Stimulated activated CD4-positive, alpha-beta T cell treated with anti-CD3 and anti-CD28 coated beads, Interleukin-2, amount 100 ng/mL, for 24 hours (primary cell): ENCODE measurements at places on chromosomes 16 and 17.

DNA sequence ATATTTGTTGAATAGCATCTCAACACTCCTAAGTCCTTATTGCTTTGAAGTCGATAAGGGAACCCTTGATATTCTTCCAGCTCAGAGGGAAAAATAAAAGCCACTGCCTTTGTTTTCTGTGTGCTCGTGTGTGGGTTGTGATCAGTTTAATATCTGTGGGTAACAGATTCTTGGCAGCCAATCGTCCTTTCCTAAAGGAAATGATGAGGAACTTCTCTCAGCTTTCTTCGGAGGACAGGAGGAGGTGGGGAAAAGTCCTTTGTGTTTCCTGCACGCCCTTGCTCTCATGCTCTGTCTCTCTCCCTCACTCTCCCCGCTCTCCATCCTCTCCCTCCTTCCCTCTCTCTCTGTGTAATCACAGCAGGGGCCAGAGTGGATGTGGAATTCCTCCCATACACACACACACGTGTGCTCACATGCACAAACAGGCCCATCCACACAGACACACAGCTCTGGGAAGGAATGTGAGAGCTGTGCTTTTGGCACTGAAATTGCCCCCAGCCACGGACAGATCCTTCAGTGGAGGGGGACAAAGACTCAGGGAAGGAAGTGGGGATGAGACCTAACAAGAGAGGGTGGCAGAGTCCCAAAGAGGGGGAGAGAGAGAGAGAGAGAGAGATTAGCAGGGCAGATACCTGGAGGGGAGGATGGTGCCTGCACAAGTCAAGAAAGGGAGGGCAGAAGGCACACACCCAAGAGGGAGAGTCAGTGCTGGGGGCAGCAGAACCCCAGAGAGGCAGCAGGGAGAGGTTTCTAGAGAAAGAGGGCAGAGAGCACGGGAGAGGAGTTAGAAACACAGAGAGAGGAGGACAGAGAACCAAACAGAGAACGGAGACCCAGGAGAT is 83.5 kb upstream of the PLCG2 start:
- no peak for DNase-seq

GRCh38 chr17:1362065-1362848 is 37.8 kb downstream of the YWHAE start:
- DNase-seq = peak; percentile 29

DNA sequence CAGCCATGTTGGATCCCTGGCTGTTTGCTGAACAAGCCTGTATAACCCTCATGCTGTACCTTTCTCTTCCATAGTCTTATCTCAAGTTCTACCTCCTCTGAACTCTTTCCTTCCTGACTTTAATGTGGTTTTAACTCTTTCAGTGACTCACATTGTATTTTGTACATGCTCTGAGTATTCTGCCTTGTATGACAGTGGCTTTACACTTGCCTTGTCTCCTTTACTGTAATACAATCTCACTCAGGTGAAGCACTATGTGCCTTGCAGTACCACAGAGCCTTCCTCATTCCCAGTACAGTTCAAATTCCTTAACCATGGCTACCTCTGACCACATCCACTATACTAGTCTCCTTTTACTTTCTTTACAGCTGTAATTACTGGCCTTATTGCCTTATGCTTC is 14.1 kb downstream of the PSMD11 start:
- DNase-seq = no peak

GRCh38 chr17:63928966-63929695 is 3.0 kb downstream of the CD79B start:
- DNase-seq = no peak

- no peak for DNase-seq
Observed at GRCh38 chr17:2977157-2977556, 86.2 kb downstream of the OR1D5 start.

DNA sequence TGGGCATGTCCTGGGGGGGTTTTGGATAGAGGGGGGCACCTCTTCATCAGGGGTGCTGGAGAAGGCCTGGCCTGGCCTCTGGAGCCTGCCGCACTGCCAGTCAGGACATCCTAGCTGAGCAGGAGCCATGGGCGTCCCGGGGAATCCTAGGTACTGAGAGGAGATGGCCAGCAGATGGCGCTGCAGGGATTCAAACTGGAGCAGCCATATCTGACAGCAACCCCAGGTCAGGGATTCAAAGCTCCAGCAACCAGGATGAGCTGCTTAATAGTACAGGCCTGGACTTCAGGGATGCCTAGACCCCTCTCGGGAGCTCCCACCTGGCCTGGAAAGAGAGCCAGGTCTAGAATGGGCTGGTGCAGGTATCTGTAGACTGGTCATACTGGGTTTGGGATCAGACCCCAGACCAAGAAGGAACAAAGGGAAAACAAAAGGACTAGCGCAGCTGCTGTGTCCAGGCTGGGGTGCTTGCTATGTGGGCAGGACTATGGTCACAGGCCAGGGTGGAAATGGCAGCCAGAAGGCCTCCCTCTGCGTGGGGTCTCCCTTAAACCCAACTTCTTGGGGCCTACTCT is 306.9 kb upstream of the RBFOX1 start:
- peak; percentile 17 for DNase-seq

DNA sequence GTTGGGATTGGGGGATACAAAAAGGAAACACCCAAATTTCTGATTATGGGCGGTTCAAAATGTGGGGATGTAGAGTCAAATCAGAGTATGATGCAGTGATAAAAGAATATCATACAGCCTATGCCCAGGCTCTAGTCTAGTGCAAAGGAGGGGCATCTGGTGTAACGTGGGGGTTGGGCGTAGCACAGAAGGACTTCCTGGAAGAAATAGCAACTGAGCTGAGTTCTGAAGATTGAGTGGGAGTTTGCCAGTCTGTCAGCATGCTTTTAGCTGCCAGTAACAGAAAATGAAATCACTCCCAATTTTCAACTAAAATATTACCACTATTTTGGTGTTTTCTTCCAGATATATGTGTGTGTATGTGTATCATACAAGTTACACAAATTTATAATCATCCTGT is 196.9 kb downstream of the SPECC1 start:
- DNase-seq = peak; percentile 14

- no peak for DNase-seq
Observed at GRCh38 chr16:54694651-54695050, 236.0 kb upstream of the IRX5 start.

DNA sequence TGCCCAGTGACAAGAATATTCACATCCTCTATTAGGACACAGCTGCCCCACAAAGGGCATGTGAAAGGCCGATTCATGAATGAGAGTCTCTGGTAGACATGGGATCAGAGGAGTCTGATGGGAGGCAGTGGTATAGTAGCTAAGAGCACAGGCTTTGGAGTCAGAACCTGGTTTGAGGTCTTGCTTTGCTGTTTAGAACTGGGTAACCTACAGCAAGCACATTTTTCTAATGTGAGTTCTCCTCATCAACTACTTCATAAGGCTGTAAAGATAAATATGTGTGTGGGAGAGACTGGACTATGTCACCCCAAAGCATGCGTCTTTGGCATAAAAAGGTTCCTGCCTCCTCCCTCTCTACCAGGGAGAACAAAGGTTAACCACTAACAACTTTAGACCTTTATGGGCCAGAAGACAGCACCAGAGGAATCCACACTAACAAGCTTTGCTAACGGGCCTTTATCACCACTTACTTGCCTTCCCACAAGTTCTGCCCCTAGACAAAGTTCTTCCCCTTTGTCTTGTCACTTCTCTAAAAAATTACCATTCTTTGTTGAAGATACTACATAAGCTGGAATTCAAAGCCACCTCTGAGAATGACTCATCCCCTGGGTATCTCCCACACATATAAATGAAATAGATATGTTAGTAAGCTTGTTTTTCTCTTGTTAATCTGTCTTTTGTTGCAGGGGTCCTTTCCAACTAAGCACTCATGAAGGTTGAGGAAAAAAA is 21.1 kb downstream of the CDR2 start:
- DNase-seq = no peak

- peak; percentile 37 for DNase-seq
Observed at GRCh38 chr17:39979893-39980350, 685 bp upstream of the PSMD3 start.

DNA sequence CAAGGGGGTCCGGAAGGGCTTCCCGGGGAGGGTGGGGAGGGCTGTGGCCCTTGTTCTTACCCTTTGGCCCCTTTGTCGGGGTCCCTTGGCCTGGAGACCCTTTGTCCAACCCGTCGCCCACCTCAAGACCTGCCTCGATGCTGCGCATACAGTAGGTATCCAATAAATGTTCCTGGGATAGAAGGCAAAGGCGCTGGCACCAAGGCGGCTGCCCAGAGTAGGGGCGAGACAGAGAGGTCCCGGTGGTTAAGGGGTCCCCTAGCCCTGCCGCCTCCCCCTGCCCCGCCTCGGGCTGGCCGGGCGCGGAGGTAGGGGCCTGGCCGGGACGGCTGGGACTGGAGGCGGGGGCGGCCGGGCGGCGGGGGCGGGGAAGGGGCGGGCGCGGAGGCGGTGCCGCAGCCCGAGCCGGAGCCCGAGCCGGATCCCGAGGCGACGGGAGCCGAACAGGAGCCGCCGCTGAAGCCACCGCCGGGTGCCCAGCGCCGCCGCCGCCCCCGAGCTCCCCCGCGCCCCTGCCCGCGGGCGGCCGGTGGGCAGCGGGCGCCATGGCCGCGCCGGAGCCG is at the start of gene NHERF2:
NHERF2 (plus strand) TSS at position 442 of the 563 bp plus-strand sequence; CDS start at position 546, 104 bp downstream.
- DNase-seq = no peak

DNA sequence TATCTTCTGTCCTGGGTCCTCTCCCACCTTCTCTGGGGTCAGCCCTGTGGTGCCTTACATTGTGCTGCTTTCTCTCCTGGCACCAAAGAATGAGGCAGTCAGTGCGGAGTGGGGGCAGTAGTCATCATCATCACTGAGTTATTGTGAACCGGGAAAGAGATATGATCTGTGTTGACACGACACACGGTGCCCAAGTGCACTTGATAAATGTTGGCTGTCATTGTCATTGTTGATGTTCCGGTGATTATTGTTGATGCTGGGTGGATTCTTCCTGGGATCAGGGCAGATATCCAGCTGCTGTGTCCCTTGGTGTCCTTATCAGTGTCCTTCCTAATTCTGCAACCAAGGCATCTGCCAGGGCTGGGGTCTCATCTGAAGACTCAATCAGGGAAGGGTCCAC is 121.7 kb downstream of the ABCC6 start:
- no peak for DNase-seq

GRCh38 chr16:85514598-85515318 is 98.4 kb upstream of the GSE1 start:
- DNase-seq = no peak

GRCh38 chr17:47872651-47873161 is 21.7 kb upstream of the SP6 start:
- DNase-seq = no peak

GRCh38 chr16:68083239-68083781 is 1.9 kb upstream of the NFATC3 start:
- DNase-seq = no peak
